Brain (organoid and tissue), 16 donors: ENCODE measurements at places on chromosomes 7 and 10.

- DNase-seq = no peak
These were observed 187.8 kb downstream of the GNAT3 start for GRCh38 chr7:80324032-80324431.

- no peak for DNase-seq
These were observed 512.4 kb downstream of the KCNMA1 start for GRCh38 chr10:77125231-77125630.

DNA sequence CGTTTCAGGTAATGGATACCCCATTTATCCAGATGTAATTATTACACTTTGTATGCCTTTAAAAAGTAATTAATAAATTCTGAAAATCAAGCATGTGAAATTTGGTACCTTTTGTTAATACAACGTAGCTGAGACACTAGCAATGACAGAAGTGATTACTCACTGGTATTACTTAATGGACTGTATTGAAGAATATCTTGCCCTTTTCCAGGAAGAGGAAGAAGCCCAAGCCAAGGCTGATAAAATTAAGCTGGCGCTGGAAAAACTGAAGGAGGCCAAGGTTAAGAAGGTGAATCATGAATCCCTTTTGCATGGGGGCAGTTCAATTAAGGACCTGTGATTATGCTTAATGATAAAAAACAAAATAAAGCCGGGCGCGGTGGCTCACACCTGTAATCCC, 64.8 kb downstream of the APBB1IP start:
- DNase-seq = no peak

DNA sequence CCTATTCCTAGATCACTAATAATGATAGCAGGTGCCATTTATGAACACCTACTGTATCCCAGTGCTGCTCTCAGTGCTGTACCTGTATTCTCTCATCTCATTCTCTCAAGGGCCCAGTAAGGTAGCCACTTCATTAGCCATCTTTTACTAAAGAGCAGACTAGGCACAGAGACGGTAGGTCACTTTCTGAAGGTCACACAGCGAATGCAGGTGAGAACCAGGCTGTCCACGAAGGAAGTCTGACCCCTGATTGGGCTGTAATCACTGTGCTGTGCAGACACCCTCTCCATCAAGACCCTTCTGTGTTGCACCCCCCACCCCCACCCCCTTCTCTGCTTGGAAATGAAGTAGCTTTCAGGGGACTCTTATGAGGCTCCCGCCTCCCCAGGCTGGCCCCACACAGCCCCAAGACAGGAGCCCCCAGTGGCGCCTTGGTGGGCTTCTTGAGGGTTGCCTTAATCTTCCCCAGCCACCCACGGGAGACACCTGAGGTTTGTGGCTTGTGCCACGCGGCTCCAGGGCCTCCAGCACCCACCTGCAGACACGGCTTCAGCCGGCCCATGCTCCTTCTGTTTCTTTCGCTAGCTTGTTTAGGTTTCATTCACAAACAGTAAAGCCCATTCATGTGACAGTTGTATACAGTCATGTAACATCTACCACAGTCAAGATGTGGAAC, 81.7 kb upstream of the FAM20C start:
- no peak for DNase-seq

DNA sequence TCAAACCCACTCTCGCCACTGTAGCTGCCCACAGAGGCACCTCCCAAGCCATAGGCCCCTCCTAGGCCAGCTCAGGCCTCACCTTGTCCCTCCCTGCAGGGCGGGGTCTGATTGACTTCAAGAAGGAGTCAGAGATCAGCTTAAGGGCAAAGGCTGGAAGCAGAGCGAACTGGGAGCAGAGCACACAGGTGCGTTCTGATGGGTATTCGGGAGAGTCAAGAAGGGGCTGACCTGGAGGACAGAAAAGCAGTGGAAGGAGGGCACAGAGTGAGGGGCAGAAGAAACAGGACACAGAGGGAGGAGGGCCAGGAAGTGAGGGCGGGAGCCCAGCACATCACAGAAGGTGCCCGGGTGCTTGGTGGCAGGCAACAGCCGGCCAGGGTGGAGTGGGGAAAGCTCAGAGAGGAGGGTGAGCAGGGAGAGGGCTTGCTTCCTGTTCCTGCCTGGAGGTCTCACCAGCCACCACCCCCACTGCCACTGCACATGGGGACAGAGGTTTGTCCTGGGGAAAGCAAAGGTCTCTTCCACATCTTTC, at the start of gene AOC1:
Gene AOC1, plus strand, starts transcription at position 147 of the 535 bp plus-strand sequence. CDS start 3,954 bp downstream, outside the sequence.
- DNase-seq = no peak

- no peak for DNase-seq
These were observed 191.2 kb downstream of the PTPRN2 start for GRCh38 chr7:158396301-158396905.
